ENCODE measurements at places on chromosomes 13 and 19. TPM values are rescaled to one million over a fixed set of nuclear protein-coding genes. Genes with fewer than 3 reads are reported as not detected.
A peak's percentile ranks its signal among the peaks of the same experiment; 100 is the strongest.

DNA sequence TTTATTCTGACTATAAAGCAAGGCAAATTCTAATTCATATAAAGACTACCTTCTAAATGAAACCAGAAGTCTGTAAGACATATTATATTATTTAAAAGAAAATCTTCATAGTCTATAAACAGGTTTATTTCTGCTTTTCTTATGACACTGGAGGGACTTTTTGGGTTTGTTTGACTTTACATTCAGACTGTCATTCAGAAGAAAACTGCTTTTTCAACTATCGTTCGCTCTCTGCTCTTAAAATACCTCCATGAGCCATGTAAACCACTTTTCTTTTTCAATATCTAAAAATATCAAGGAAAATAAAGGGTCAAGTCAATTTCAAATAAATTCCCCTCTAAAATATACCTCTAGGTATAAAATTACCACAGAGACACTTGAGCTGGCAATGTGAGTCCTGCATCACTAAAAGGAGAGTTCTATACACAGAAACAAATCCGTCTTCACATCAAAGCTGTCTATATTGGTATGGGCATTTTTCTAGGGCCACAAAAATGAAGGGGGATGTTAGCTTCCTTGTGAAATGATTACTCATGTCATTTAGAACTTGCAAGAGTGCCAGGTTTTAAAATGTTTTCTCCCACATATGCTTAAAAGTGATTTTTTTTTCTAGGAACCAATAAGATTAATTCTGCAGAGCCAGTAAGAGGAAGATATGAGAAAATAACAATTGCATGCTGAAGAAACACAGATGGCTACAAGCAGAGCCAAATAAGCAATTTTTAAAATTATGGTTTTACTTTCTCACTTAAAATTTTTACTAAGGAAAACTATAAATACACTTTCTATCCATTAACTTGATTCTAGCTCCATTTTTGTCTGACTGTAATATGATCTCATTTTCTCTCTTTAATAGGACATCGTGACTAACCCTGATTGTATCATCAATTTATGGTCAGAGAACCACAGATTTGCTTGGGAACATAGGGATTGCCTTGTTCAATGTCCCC, 181.8 kb downstream of the TBC1D4 start:
- H3K4me3 ChIP-seq: no peak overlapping the region
- H3K27ac ChIP-seq: no peak overlapping the region
- peaks cover 12% of the 10 kb centered on the region for H3K4me1 ChIP-seq
- no peak for DNase-seq

DNA sequence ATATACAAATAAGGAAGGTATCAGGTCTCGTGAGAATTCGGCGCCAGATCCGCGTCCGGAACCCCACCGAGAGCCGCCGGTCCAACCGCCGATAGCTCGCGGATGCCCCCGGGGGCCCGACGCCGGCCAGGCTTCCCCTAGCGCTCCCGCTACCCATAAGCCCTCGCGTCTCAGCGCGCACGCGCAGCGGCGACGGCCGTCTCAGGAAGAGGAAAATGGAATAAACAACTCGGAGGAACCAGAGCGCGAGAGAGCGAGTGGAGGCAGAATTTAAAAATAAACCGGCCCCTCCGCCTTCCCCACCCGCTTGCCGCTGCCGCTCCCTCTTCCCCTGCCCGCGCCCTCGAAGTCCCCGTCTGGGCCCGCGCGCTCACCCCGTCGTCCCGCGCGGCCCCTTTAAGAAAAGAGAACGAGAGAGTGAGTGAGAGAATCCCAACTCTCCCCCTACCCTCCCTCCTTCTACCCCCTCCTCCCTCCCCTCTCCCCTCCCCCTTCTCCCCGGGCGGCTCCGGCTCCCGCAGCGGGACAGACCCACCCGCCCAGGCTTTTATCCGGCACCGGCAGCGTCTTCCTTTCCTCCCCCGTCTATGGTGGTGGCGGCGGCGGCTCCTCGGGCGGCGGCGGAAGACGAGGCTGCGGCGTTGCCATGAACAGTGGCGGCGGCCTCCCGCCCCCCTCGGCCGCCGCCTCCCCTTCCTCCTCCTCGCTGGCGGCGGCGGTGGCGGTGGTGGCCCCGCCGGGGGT, at the start of gene PAN3:
Gene PAN3, plus strand, starts transcription at position 534 of the 744 bp plus-strand sequence. Its CDS starts 113 bp downstream, at position 647.
- peaks cover 36% of the 10 kb centered on the region for H3K4me1 ChIP-seq
- peak within 1 kb of the TSS; percentile 86 for H3K4me3 ChIP-seq
- peak; percentile 94 for DNase-seq
- peak within 1 kb of the TSS; percentile 94 for H3K27ac ChIP-seq

DNA sequence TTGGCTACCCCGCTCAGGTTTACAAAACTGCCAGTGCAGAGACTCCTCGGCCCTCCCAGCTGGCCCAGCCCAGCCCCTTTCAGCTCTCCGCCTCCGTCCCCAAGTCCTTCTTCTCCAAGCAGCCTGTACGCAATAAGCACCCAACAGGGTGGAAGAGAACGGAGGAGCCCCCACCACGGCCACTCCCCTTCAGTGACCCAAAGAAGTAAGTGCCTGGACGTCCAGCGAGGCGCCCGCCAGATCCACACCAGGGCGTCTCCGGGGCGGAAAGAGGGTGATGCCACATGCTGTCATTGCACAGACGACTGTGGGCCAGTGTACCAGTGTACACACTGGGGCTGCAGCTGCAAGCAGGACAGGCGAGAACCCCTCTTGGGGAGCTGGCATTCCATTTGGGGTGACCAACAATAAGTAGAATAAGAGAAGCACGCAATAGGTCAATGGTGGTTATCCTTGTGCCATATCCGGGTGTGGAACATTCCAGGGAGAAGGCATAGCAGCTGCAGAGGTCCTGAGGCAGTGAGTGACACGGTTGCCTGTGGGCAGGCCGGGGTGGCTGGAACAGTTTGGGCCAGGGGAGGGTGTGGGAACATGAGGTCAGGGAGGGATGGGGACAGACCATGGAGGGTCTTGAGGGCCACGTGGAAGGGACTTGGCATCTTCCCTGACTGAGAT, 41.3 kb downstream of the DPF1 start:
- peaks cover 6% of the 10 kb centered on the region for H3K36me3 ChIP-seq
- no peak for DNase-seq
- no peaks in the 10 kb centered on the region for H3K4me1 ChIP-seq
- no peak overlapping the region for H3K27ac ChIP-seq
- no peaks in the 10 kb centered on the region for H3K27me3 ChIP-seq

DNA sequence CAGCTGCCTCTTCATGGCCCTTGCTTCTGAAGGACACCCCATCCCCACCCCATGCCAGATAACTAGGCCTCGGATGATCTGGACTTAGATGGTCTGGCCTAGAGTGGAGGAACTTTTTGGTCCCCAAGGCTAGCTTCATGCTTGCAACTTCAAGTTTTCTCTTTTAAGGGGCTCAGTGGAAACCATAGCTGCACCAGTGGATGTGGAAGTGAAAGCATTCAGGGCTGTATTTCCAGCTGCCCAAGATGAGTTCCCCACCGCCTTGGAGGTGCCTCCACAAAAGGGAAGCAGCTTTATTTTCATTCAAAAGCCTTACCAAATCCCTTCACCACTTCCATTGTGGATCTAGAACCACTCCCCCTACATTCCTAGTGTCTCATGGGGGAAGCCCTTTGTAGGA, 17.6 kb upstream of the GSX1 start:
- H3K4me3 ChIP-seq: no peak overlapping the region
- H3K4me1 ChIP-seq: no peaks in the 10 kb centered on the region
- DNase-seq: no peak

- H3K4me3 ChIP-seq: peak overlapping the region; percentile 98
- peak overlapping the region; percentile 78 for H3K27ac ChIP-seq
- H3K36me3 ChIP-seq: peaks cover 33% of the 10 kb centered on the region
These were observed 2.3 kb downstream of the EEF2 start for GRCh38 chr19:3982701-3983541.

DNA sequence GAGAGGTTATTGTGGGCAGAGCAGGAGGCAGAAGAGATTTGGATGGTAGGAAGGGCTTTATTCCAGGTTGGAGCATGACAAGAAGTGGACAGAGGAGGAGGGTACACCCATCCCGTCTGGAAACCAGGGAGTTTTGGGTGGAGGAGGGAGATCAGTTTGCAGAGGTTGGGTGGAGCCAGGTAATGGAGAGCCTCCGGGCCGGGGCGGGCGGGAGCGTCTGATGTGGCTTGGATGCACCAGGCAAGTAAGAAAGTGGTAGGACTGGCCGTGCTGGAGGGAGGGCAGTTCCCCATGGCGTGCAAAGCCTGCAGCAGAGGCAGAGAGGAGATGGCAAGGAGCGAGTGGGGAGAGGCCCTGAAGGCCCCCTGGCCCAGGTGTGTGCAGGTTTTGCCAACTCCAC, 10.9 kb downstream of the IGFLR1 start:
- DNase-seq: no peak
- H3K27ac ChIP-seq: peak overlapping the region; percentile 46
- H3K36me3 ChIP-seq: peaks cover 15% of the 10 kb centered on the region
- no peaks in the 10 kb centered on the region for H3K27me3 ChIP-seq
- no peak overlapping the region for H3K4me3 ChIP-seq

- no peak for DNase-seq
- H3K27me3 ChIP-seq: no peaks in the 10 kb centered on the region
- peak overlapping the region; percentile 63 for H3K27ac ChIP-seq
These were observed 119.0 kb downstream of the MYCBP2 start for GRCh38 chr13:77207943-77208342.

GRCh38 chr13:98462946-98463345, 114.0 kb downstream of the STK24 start:
- H3K36me3 ChIP-seq: peaks cover 29% of the 10 kb centered on the region
- peaks cover 4% of the 10 kb centered on the region for H3K4me1 ChIP-seq
- no peak overlapping the region for H3K27ac ChIP-seq
- peak; percentile 15 for DNase-seq
- H3K27me3 ChIP-seq: no peaks in the 10 kb centered on the region

DNA sequence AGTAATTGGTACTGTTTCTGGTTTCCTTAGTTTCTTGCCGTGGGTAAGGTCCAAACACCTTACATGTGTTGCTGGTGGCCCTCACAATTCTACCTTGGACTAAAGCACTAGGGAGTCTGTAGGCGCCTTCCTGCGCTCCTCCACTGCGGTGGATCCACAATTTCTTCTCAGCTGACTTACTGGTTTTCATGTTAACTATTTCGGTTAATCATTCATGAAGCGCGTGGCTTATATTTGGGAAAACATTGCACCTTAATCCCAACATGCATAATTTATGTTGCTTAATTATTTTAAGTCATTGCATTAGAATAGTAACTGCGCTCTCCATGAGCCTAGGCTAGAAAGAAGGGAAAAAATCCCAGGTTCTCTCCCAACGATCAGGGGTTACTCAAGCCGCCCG, 37.7 kb downstream of the ARHGEF7 start:
- peaks cover 18% of the 10 kb centered on the region for H3K27me3 ChIP-seq
- H3K4me1 ChIP-seq: peaks cover 21% of the 10 kb centered on the region
- DNase-seq: no peak
- H3K36me3 ChIP-seq: peaks cover 7% of the 10 kb centered on the region
- peak overlapping the region; percentile 92 for H3K4me3 ChIP-seq

DNA sequence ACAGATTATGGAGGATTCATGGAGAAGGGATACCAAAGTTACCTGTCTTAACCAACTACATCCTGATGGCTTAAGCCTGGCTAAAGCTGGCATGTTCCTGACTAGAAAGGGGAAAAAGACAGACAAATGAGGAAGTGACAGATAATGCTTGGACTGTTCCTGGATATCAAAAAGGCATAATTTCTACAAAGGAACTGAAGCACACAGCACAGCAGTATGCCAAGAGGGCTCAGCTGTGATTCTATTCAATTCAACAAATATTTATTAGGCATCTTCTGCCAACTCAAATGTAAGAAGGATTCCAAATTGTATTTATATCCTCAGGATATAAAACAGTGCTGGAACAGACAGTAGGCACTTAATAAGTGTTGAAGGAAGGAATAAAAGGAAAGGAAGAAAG, 59.5 kb downstream of the KLF12 start:
- no peaks in the 10 kb centered on the region for H3K27me3 ChIP-seq
- peaks cover 29% of the 10 kb centered on the region for H3K4me1 ChIP-seq
- no peak overlapping the region for H3K27ac ChIP-seq
- no peak overlapping the region for H3K4me3 ChIP-seq
- peaks cover 21% of the 10 kb centered on the region for H3K36me3 ChIP-seq

- H3K4me3 ChIP-seq: no peak overlapping the region
- no peaks in the 10 kb centered on the region for H3K36me3 ChIP-seq
- no peaks in the 10 kb centered on the region for H3K4me1 ChIP-seq
- no peaks in the 10 kb centered on the region for H3K27me3 ChIP-seq
These were observed 612.5 kb upstream of the PRR20A start for GRCh38 chr13:56528040-56528790.

IL12RB1 gene
- 52.5 TPM for total RNA-seq

NAPSA gene
- 4.8 TPM for total RNA-seq

LILRA1 gene
- not detected for total RNA-seq

CGB2 gene
- not detected for total RNA-seq

SIGLEC10 gene
- 0.96 TPM for total RNA-seq
